ENCODE measurements at places on chromosomes 5 and 9.

- no peak for DNase-seq
These were observed 25.0 kb downstream of the ABHD17B start for GRCh38 chr9:71886015-71886414.

DNA sequence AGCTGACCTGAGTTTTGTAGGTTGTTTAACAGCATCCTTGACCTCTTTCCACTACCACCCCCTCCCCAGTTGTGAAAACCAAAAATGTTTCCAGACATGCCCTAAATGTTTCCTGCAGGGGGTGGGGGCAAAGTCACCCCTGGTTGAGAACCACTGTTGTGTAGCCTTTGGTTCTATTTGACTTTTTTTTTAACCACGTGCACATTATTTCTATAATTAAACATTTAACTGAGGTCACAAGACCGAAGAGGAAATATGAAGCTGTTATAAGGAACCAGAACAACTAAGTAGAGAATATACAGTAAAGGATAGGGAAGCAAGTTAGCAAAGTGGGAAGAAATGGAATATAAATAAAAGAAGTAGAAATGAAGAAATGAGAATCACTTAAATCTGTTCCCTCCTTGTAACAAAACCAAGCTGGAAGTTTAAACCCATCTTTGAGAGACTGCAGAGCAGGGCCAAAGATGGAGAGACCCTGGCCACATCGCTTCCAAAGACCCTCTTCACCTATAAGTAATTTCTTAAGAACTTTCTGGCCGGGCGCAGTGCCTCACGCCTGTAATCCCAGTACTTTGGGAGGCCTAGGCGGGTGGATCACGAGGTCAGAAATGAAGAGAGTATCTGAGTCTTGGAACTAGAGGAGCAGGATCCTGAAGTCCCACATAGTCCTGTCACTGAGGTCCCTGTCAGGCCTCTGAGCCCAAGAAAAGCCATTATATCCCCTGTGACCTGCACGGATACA, 14.4 kb downstream of the SIT1 start:
- DNase-seq: no peak

DNA sequence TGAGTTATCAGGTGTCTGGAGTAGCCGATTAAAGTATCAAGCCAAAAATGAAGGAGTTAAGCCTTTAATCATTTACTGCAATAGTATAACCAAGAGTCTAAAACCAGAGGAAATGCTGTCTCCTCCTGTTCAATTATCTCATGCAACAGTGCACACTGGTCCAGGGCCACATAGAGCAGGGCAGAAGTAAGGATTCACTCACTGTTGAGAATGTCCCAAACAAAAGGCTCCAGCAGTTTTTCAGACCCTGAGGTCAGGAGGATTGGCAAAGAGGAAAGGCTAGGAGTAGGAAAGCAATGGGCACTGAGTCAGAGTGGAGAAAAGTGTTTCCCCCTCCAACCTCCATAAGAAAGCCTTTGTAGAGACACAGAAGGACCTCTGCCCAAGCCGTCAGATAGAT, 168.2 kb downstream of the RNF180 start:
- DNase-seq: no peak

DNA sequence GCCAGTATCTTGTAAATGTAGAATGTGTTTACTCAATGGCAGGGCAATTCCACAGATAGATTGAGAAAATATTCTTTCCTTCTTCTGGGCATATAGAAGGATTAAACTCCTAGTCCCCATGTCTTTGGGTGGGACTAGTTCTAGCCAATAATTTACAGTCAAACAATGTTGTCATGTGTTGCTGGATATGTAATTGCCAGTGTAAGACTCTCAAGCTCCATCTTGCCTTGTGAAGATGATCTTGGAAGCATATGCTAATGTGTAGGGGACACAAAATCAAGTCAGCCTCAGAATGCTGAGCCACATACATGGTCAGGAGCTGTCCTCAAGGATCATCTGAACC, 386.9 kb downstream of the CETN3 start:
- no peak for DNase-seq

DNA sequence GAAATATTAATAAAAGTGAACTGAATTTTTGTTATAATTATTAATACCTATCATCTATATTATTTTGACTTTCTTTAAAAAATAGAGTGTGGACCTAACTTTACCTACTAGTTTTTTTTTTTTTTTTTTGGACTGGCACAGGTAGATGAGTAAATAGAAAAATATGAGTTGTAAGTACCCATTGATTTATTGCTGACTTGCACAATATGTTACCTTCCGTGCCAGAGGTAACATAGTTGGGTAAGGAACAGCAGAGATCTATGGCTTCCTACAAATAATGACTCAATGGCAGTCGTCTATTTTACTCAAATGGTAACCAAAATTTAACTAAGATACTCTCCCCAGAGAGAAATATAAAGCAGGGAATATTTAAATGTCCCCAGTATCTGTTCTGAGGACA, 1212.8 kb downstream of the PTPRD start:
- DNase-seq: no peak

GRCh38 chr5:106376522-106376921, 1294.2 kb downstream of the EFNA5 start:
- no peak for DNase-seq

DNA sequence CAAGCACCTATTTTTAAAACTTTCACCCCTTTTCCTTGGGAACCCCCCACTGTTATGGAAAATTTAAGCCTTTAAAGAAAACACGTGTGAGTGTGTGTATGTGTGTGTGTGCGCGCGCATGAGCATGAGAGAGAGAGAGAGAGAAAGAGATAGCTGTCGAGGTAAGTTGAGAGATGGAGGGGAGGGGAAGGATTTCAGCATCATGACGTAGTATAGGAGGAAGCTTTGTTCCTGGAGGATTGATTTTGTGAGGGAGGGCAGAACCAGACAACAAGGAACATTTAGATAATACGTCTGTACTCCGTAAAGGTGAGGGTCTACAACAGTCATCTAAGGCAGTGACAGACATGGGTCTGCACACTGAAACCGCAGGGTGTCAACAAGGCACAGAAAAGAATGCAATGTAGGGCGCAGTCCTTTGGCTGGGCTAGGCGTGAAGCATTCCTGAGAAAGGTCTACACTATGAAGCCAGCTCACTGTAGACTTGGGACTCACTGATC, 227.7 kb downstream of the SMARCA2 start:
- DNase-seq: no peak

DNA sequence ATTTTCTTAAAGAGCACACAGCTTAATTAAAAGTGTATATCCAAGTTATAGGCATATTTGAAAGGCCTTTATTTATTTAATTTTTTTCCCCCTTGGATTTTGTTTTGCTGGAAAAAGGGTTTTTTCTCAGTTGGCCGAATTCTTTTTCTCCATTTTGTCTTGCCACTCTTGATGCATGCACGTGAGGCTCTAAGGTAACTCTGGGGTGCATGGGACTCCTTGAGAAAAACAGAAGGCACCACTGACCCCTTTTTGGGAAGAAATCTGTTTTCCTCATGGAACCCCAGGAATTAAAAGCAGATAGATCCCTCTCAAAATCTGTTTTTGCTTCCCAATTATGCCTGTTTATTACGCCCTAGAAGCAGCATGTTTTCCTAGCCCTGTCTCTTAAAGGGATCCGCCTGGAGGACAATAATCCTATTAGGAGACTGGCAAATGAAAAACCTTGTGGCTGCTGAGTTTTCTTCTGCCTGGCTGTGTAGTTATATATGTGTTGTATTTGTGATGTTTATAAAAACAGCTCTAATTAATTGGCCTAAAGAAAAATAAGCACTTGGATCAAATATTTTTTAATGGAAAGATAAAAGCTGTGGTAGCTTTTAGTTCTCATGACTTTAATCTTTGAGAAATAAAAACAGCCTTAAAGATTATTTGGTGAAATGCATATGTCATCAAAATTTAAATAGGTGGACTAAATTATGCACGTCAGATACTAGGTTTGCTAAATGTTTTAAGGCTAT, 435.1 kb upstream of the CDH9 start:
- DNase-seq: no peak

- no peak for DNase-seq
These were observed 33.3 kb upstream of the FAM170A start for GRCh38 chr5:119596046-119596445.

DNA sequence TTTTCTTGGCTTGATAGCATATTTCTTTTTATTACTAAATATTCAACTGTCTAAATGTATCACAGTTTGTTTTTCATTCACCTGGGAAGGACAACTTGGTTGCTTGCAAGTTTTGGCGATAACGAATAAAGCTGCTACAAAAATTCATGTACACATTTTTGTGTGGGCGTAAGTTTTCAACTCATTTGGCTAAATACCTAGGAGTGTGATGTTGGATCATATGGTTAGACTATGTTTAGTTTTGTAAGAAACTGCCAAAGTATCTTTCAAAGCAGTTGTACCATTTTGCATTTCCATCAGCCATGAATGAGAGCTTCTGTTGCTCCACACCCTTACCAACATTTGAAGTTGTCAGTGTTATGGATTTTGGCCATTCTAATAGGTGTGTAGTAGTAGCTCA, 428.0 kb downstream of the ACTL7B start:
- DNase-seq: no peak

- DNase-seq: no peak
These were observed 249.8 kb upstream of the PRDM9 start for GRCh38 chr5:23257656-23258055.

GRCh38 chr5:89535411-89535810, 652.4 kb upstream of the MEF2C start:
- DNase-seq: no peak

DNA sequence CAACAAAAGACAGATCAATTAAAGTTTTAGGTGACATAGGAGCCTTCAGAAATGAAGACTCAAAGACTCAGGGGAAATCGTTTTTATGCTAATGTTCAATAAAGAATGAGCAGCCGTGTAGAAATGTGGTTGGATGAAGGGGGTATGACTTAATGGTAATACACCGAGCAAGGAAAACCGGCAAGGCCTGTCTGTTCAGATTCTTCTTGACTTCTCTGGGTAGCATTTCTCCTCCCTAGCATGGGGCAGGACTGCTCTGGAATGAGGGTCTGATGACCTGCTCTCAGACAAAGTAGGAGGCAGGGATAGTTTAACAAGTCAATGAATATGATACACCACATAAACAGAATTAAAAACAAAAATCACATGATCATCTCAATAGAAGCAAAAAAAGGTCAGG, 487.4 kb downstream of the ZNF608 start:
- DNase-seq: no peak

DNA sequence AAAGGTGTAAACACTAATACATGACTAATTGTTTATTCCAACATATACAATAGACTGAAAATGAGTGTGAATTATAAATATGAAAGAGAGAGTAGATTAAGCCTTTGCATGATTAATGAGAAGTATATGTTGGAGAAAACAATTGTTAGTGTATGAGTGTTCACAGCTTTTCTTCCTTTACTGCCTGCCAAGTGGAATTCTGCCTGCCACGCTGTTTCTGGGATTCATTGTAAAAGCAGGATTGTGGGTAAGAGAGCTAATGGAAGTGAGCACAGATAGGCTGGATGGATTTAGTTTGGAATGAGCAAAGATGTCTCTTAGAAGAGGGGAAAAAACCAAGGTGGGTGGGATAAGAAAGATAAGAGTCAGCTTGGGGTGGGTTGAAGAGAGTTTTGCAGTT, 129.6 kb upstream of the NMUR2 start:
- no peak for DNase-seq

Measured in fibroblast of the conjunctiva (primary cell).